Activated naive CD8-positive, alpha-beta T cell treated with anti-CD3 and anti-CD28 coated beads, Interleukin-2, amount 10 ng/mL, durations not matched to agents 7 days and 5 days (primary cell): ENCODE measurements at places on chromosomes 6 and 20. TPM values are rescaled to one million over a fixed set of nuclear protein-coding genes. Genes with fewer than 3 reads are reported as not detected.

DNA sequence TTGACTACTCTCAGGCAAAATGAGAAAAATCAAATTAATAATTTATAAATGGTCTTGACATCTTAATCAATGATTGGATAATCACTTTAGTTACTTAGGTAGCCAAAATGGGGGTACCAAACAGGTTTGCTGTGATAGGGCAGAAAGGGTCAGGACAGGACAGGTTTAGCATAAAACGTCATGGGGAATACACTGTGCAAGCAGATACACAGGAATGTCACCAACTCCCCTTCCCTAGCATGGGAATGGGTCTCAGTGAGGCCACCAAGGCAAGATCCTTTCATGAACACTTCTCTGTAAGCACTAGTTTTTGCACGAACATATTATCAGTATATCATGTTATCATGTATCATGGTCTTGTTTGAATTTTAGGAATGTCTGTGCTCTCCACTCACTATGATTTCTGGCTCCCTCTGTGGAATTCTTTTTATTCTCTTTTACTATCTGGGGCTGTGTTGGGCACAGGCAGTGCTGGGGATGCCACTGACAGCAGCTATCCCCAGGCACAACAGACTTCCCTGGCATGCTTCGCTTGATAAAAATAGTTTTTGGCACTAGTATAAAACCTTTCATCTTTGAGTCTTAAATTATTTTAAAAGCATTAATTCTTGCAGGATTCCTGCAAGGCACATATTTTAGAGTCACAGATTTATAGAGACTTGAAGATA is 18.3 kb downstream of the PTCHD4 start:
- no peak for DNase-seq
- no peaks in the 10 kb centered on the region for H3K4me1 ChIP-seq
- H3K4me3 ChIP-seq, result no peak overlapping the region
- no peaks in the 10 kb centered on the region for H3K27me3 ChIP-seq

DNA sequence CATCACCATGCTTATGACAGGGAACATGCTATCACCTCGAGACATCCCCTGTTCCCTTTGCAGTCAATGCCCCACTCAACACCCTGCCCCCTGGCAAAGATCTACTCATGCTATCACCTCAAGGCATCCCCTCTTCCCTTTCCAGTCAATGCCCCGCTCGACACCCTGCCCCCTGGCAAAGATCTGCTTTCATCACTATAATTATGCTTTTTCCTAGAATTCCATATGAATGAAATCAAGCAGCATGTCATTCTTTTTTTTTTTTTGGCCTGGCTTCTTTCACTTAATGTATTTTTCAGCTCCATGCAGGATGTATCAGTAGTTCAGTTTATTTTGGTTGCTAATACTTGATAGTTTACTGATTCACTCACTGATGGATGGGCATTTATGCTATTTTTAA is 554.9 kb downstream of the CDH26 start:
- no peak for DNase-seq
- H3K4me1 ChIP-seq, result no peaks in the 10 kb centered on the region
- H3K27ac ChIP-seq, result no peak overlapping the region

DNA sequence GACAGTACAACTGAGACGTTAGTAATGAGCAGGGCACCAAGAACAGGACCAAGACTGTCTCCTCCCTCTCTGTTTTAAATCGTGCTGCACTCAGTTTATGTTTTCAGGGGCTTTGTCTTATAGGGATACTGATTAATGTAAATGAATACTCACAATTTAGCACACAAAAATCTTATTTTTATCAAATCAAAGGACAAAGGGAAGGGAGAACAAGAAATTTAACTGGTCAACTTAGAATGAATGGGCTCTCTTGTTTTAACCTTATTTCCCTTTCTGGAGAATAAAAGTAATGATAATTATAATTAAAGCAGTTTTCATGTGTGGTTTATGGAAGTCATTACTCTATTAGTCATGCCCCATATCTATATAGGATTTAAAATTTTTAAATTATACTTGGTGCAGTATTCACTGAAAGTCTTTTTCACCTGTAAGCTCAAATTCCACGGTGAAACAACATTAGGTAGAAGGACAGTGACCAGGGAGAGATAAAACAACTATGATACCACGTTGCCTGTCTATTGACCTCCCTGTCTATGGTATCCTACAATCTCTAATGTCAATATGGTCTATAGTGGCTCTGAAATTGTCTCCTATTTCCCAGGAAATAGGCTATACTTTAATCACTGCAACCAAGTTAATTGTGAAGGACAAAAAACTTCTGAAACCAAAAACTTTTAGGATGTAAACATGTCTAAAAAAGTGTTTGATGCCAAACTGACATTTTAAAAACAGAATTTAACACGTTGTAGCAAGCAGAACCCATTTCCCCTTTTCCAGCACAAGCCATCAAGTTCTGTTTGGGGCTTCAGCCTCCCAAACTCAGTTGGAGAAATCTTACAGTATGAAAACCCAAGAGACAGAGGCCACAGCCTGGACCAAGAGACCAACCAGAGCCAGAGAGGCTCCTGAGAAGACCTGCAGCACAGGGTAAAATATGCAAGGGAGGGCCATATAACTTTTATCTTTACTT is 15.0 kb downstream of the ELOVL5 start:
- H3K36me3 ChIP-seq, result peaks cover 21% of the 10 kb centered on the region
- peaks cover 57% of the 10 kb centered on the region for H3K4me1 ChIP-seq
- no peaks in the 10 kb centered on the region for H3K27me3 ChIP-seq
- H3K4me3 ChIP-seq, result peak overlapping the region; percentile 58

- no peak for DNase-seq
- peaks cover 3% of the 10 kb centered on the region for H3K4me1 ChIP-seq
- peaks cover 75% of the 10 kb centered on the region for H3K27me3 ChIP-seq
- no peaks in the 10 kb centered on the region for H3K36me3 ChIP-seq
- no peak overlapping the region for H3K27ac ChIP-seq
- no peak overlapping the region for H3K4me3 ChIP-seq
Observed at GRCh38 chr6:167820681-167821080, 6.0 kb upstream of the AFDN start.

DNA sequence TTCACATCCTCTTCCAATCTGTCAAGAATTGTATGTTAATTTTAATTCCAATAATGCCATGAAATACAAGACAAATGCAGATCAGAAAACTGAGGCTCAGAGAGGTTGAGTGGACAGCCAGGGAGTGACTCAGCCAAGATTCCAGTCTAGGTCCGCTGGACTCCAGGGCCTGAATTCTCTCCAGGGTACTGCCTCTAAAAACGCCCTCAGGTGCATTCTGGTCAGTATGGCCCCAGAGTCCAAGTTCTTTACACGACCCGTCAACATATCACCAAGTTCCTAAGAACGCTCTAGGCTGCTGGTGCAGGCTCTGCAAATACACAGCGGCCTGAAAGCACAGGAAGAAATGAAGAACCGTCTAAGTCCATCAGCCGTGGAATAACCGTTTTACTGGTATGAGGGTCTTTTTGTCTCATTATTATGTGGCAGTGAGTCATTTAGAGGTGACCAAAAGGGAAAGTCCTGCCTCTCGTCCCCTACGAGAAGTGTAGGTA is 709 bp upstream of the ASXL1 start:
- H3K4me1 ChIP-seq, result peaks cover 37% of the 10 kb centered on the region
- H3K36me3 ChIP-seq, result peaks cover 10% of the 10 kb centered on the region
- peak overlapping the region; percentile 98 for H3K4me3 ChIP-seq
- H3K27ac ChIP-seq, result peak overlapping the region; percentile 100

- no peak overlapping the region for H3K27ac ChIP-seq
- no peak overlapping the region for H3K4me3 ChIP-seq
- H3K27me3 ChIP-seq, result peaks cover 2% of the 10 kb centered on the region
Observed at GRCh38 chr6:107965746-107966145, 7.7 kb upstream of the SEC63 start.

DNA sequence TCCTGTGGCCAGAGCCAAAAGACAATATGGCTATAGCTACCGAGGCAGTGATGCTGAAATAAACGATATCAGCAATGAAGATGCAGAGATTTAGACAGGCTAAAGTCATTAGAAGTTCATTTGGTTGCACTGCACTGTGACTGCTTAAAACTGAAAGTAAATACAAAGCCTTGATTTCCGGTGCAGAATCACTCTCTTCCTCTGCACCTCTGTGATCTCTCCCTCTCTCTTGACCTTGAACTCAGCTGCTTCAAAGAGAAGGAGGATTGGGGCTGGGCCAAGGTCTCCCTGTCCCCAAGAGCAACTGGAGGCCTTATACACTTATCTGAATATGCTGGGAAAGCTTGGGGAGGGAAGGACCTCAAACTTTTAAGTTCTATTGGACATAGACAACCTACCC is 34.6 kb upstream of the SPACA1 start:
- no peak for DNase-seq
- H3K4me3 ChIP-seq, result peak overlapping the region; percentile 17
- no peaks in the 10 kb centered on the region for H3K36me3 ChIP-seq
- H3K27ac ChIP-seq, result peak overlapping the region; percentile 40
- H3K4me1 ChIP-seq, result peaks cover 10% of the 10 kb centered on the region

DNA sequence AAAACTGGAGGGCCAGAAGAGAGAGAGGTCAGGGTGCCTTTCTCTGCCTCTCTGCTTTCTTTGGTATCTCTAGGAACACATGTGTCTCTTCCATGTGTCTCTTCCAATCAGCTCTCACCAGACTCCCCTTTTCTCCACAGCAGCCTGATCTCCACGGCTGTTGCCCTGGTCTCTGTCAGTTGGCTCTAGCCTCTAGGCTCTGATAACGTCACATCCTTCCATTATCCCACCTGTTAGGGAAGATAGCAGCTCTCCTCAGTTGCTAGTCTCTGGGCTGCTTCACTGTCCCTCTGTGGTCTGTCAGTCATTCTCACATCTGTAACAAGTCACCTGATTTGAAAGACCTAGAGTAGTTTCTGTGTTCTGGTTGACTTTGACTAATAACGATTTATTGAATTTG is 80.2 kb downstream of the PLCB4 start:
- no peak overlapping the region for H3K4me3 ChIP-seq
- DNase-seq, result no peak
- H3K27me3 ChIP-seq, result no peaks in the 10 kb centered on the region
- no peaks in the 10 kb centered on the region for H3K36me3 ChIP-seq
- no peaks in the 10 kb centered on the region for H3K4me1 ChIP-seq

DNA sequence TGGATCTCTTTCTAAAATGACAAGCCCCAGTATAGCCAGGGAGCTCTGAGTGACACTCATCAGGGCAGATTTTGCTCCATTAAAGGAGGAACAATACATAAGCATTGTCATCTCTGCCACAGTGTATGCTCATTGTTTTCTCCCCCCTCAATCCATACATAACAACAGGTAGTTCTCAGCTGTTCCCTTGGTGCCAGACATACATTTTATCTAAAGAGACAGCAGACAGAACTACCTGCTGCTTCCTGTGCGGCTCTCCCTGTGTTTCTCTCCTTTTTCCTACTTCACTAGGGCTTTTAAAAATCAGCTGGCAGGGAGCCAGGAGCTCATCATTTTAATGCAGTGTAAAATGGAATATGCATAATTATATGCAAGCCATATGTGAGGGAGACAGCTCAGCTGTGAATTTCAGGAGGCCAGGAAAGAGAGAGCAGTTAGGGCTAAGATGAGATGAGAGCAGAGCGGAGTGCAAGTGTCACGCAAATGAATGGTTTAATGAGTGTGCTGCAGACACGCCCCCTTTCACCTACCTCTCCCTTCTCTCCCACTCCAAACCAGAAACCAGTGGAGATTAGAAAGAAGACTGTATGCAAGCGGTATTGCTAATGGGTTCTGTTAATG is 96.0 kb downstream of the SOBP start:
- DNase-seq, result no peak
- peaks cover 30% of the 10 kb centered on the region for H3K27me3 ChIP-seq
- H3K4me1 ChIP-seq, result no peaks in the 10 kb centered on the region
- no peak overlapping the region for H3K27ac ChIP-seq

- peak overlapping the region; percentile 89 for H3K4me3 ChIP-seq
- peaks cover 19% of the 10 kb centered on the region for H3K4me1 ChIP-seq
- H3K27ac ChIP-seq, result peak overlapping the region; percentile 72
- no peaks in the 10 kb centered on the region for H3K36me3 ChIP-seq
Observed at GRCh38 chr20:3406481-3407039, 909 bp downstream of the DNAAF9 start.

DNA sequence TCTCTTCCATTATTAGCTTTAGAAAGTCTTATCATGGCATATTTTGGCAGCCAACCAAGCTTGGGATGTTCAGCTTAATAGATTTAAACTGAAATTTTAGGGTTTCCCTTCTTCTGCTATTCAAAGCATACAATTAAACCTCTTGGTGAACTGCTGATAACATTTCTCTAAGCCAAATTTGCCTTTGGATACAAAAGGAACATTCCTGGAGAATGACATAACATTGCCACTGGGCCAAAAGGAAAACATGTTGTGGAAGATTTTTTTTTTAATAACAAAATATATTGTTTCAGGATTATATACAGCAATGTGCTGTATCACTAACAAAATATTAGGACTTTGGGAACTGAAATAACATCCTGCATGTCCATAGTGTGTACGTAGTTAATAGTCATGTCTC is 215.1 kb upstream of the TBX18 start:
- no peak overlapping the region for H3K4me3 ChIP-seq
- no peak for DNase-seq
- H3K27ac ChIP-seq, result no peak overlapping the region
- H3K36me3 ChIP-seq, result no peaks in the 10 kb centered on the region
- H3K4me1 ChIP-seq, result no peaks in the 10 kb centered on the region
- no peaks in the 10 kb centered on the region for H3K27me3 ChIP-seq

- DNase-seq, result no peak
- H3K4me3 ChIP-seq, result no peak overlapping the region
- no peak overlapping the region for H3K27ac ChIP-seq
- no peaks in the 10 kb centered on the region for H3K36me3 ChIP-seq
Observed at GRCh38 chr6:122722746-122723145, 56.8 kb upstream of the FABP7 start.

GRCh38 chr6:6003621-6004366 is 2.9 kb downstream of the NRN1 start:
- H3K27ac ChIP-seq, result peak overlapping the region; percentile 86
- DNase-seq, result peak; percentile 71
- H3K4me3 ChIP-seq, result peak overlapping the region; percentile 91
- peaks cover 38% of the 10 kb centered on the region for H3K36me3 ChIP-seq
- H3K4me1 ChIP-seq, result peaks cover 60% of the 10 kb centered on the region

DNA sequence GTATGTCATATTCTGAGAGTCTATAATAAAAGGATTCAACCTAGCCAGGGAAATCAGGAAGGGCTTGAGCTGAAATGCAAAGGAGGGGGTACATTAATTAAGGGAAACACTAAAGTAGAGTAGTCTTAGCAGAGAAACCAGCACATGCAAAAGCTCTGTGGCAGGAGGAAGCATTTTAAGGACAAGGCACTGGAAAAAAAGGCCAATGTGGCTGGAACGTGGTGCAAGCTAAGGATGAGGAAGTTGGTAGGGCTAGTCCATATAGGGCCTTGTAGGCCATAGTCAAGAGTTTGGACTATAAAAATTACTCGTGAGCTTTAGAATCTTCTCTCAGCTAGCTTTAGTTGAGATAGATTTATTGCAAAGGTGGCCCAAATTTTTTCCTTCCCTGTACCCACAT is 75.2 kb upstream of the TOP1 start:
- H3K4me3 ChIP-seq, result no peak overlapping the region
- no peaks in the 10 kb centered on the region for H3K36me3 ChIP-seq
- DNase-seq, result no peak
- H3K27me3 ChIP-seq, result peaks cover 14% of the 10 kb centered on the region
- H3K4me1 ChIP-seq, result peaks cover 2% of the 10 kb centered on the region
- H3K27ac ChIP-seq, result no peak overlapping the region

GRCh38 chr6:25971187-25971821 is 8.7 kb downstream of the TRIM38 start:
- no peak overlapping the region for H3K4me3 ChIP-seq
- H3K4me1 ChIP-seq, result peaks cover 34% of the 10 kb centered on the region
- no peaks in the 10 kb centered on the region for H3K27me3 ChIP-seq
- peaks cover 56% of the 10 kb centered on the region for H3K36me3 ChIP-seq

PNPLA1 gene
- not detected for total RNA-seq

LHFPL5 gene
- total RNA-seq, result not detected

TRIM31 gene
- not detected for total RNA-seq

ZBTB12 gene
- 1.4 TPM for total RNA-seq

SEL1L2 gene
- not detected for total RNA-seq

SLCO4A1 gene
- 61.9 TPM for total RNA-seq

FRS3 gene
- 8.3 TPM for total RNA-seq

PDE10A gene
- not detected for total RNA-seq

SAMD5 gene
- not detected for total RNA-seq

CST3 gene
- total RNA-seq, result 5.9 TPM

DYNLT2 gene
- total RNA-seq, result 2.9 TPM
